ENCODE measurements at places on chromosomes 6 and 20.

GRCh38 chr20:10672624-10673127 is 1.1 kb downstream of the JAG1 start:
- peak; percentile 90 for DNase-seq

DNA sequence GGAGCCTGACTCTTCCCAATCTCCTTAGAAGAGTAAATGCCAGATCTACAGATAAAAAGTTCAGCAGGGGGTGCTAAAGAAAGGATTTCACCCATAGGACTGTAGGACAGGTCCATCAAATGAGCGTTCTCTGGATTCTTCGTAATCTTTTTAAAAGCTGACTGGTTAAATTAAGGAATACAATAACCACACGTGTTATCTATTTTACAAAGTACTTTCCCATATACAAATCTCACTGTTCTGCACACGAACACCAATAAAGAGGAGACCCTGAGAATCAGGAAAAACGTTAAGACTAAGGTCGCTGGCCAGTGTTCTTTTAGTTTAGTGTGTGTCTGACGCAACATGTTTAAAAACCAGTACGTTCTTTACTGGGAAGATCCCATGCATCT is 542 bp downstream of the TUBE1 start:
- DNase-seq, result no peak

DNA sequence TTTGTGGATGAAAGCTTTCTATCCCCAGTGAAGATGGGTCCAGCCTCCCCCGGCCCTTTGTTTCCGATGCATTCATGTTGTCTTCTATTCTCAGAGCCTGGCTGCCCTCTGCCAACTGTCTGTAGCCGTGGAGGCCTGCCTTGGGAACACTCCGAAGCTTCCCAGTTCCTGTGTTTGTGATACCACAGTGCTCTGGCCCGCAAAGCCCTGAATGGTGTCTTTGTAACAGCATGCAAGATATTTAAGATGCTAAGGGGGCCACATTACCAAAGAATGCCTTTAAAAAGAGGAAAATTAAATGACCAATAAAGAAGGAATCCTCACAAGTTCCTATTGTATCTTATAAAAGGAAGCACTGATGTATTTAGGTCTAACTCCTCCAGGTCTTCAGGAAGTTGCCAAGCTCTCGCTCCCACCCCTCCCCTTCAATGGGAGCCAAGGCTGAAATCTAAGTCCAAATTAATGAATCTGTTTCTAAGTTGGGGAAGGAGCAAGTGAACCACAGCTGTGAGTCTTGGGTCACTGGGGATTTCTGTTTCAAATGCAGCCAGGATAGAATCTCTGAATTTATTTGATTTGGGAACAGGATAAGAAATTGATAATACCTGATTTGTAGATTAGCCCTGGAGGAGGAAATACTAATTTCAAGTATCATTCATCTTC is 596.1 kb downstream of the QKI start:
- no peak for DNase-seq

GRCh38 chr6:132314432-132314831 is 86.8 kb downstream of the MOXD1 start:
- no peak for DNase-seq

- no peak for DNase-seq
These were observed 664.8 kb upstream of the MMS22L start for GRCh38 chr6:97947841-97948240.

GRCh38 chr6:105561486-105561885 is 158.6 kb upstream of the PREP start:
- no peak for DNase-seq

DNA sequence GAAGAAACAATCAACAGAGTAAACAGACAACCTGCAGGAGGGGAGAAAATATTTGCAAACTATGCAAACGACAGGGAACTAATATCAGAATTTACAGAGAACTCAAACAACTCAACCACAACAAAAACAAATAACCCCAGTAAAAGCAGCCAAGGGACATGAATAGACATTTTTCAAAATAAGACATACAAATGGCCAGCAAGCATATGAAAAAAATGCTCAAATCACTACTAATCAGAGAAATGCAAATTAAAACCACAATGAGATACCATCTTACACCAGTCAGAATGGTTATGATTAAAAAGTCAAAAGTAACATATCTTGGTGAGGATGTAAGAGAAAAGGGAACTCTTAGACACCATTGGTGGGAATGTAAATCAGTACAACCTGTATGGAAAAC is 215.0 kb downstream of the THBS2 start:
- no peak for DNase-seq

DNA sequence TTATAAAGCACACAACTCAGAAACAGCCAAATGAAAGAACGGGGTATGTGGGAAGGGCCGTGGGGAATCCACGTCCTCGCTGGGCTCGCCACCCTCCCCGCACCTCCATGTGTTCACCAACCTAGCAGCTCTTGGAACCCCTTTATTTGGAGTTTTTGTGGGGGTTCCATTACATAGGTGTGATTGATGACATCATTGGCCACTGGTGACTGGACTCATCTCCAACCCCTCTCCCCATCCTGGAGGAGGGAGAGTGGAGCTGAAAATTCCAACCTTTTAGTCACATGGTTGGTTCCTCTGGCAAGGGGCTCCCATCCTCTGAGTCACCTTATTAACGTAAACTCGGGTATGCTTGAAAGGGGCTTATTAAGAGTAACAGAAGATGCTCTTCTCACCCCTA is 592.0 kb upstream of the FLRT3 start:
- DNase-seq, result no peak

DNA sequence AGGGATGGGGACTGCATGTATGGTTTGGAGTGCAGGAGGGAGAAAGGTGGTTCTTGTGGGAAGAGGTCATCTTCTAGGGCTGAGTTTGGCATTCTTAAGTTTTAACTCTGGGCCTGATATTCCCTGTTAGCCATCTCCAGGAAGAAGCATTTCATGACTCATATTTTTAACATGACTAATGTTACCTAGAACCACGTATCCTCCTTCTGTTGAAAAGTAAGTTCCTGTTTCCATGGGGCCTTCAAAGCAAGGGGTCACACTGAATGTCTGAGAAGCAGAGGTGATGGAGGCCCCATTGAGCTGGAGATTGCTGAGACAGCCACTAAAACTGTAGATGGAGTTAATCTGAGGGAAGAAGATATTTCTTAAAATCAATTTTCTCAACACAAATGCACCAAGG is 30.2 kb downstream of the FAM229B start:
- DNase-seq, result no peak

DNA sequence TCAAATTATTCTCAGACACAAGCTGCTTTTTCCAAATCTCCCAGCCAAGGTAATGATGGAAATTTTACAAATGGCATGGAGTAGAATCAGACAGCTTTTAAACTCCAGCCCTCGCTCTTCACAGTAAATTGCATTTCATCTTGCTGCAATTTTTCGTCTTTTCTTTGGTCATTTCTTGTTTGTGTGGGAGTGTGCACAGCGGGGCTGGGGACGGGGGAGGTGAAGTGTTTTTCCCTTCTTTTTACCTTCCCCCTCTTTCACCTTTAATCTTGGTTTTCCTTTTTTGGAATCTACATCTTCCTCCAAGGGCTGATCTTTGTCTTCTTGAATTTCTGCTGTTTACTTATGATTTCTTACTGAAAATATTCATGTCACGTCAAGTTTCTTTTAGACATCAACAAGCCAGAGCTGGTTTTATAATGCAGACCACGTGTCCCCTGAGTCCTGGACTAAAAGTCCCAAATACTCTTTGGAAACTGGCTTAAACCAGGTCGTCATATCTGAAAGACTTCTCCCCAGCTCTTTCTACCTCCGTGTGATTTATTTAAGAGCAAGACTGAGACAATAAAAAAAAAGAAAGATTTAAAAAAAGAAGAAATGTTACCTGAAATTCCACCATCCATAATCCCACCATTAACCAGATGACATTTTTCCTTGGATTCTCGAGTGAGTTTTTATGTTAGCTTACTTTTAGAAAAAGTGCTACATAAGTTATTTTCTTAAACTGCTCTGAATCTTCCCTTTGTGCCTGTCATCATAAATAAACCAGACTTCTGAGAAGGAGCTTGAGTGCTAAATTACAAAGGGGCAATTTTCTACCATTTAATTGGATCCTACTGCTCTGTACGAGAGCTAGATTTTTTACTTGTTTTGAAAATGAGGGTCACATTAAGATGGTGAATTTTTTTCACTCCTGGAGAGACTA is 52.0 kb downstream of the MAP3K5 start:
- no peak for DNase-seq

- DNase-seq, result no peak
These were observed 165.7 kb upstream of the RREB1 start for GRCh38 chr6:6942091-6942490.

DNA sequence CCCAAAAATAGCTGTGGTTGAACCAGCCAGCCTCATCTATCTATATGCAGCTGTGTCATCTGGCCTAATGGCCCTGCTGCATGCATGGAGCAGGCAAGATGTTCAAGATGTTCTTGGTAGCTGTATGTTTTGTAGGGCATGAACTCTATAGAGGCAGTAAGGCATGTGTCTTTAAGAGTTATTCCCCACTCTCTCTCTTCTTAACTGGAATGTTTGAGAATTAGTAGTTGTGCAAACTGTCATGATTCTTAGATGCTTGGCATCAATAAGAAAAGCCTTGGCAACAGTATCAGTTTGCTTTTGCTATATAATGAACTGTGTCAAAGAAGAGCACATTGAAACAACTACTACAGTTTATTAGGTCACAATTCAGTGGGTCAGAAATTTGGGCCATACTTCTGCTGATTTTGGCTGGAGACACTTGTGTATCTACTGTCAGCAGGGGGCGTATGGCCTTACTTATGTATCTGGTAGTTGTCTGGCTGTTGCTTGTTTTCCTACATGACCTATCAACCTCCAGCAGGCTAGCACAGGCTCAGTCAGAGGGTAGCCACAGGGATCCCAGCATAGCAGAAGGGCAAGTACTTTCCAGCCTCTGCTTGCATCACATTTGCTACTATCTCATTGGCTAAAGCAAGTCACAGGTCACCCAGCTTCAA is 56.1 kb upstream of the LAMP5 start:
- no peak for DNase-seq

- no peak for DNase-seq
These were observed 33.9 kb downstream of the KIZ start for GRCh38 chr20:21159658-21160380.

- DNase-seq, result no peak
These were observed 166.1 kb upstream of the TNFAIP3 start for GRCh38 chr6:137700751-137701477.

DNA sequence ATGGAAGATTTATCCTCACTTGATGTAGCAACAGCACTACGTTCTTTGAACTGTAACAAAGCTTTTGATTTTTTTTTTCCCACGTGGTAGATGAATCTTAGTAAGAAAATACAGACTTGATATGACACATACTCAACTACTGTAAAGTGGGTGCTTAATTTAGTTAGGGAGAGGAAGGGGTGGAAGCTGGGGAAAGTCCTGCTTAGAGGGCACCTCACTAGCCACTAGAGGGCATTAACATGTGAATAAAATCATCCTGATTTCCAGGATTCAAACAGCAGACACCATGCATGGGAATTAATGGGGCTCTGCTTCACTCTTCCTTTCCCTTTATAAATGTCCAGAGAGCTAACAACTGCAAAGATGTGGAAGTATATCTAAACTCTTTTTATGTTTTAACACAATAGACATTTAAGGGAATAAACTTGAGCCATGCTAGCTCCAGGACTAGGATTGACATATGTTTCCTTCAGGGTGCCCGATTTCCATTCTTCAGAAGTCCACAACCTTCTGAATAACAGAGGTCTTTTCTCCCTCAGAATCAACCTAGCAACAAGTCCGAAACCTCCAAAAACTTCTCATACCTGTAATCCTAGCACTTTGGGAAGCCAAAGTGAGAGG is 250.1 kb downstream of the ATXN1 start:
- DNase-seq, result no peak

DNA sequence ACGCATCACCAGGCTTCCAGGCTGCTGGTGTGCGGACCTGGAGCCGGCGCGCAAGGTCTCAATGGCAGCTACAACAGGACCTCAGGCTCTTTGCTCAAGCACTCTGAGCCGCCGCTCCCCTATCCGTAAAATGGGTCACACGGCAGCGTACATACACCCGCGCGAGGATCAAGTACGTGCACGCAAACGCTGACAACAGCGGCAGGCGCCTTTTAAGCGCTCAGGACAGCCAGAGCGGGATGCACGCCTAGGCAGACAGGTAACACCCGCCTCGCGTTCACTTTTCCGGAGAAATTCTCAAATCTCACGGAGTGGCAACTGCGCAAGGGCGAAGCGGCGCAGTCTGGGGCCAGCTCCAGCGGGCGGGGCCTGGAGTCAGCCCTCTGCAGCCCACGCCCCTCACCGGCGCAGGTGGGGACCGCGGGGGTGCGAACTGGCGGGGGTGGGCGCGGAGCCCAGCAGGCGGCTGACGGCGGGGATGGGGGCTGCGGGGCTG is 535 bp downstream of the EXOC2 start:
- DNase-seq, result no peak

- no peak for DNase-seq
These were observed 551.0 kb upstream of the BTBD3 start for GRCh38 chr20:11366660-11367059.

- DNase-seq, result peak; percentile 31
These were observed 143.8 kb downstream of the SYCP2 start for GRCh38 chr20:59789686-59790085.

DNA sequence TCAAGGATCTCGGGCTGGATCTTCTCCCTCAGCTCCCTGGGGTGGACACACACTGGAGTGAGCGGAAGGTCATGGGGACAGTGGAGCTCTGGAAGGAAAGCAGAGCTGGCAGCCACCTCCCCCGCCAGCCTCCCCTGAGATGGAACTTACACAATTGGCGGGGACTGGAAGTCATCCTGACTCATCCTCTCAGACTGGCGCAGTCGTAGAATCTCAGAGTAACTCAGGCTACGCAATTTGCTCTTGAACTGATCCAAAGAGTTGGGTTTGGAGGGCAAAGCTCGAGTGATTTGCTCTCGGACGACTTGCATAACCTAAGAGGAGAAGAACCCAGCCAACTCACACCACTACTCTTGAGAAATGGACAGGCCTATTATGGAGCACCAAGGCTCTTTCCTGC is 34.8 kb downstream of the ELMO2 start:
- no peak for DNase-seq

DNA sequence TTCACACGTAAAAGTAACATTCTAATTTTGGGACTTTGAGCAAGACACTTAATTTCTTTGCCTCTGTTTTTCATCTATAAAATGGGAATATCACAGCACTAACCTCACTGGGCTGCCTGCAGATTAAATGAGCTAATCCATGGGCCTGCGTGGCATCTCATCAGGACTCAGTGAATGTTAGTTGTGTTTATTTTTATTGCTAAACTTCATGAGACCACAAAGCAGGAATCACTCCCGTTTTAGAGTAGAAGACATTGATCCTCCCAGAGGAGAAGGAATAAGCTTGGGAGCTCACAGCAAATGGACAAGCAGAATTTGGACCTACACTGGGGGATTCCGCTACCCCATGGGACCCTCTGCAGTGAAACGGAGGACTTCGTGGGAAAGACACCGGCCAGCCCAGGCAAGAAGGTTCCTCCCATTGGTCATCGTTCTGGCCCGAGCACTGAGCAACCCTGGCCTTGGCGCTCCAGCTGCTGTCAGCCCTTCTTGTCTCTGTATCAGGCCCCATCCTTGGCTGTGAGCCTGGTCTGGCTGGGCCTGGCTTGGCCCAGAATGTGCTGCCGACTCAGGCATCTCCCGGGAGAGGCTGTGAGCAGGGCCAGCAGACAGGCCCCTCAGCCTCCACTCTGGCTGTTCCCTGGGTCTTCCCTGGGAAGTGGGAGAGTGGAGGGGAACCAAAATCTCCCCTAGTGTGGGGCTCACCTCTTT is 79.8 kb downstream of the NFATC2 start:
- peak; percentile 87 for DNase-seq
